ENCODE measurements at places on chromosomes 7 and 10.

GRCh38 chr10:6230315-6230714 lies 27.6 kb downstream of the PFKFB3 start:
- no peak for DNase-seq

DNA sequence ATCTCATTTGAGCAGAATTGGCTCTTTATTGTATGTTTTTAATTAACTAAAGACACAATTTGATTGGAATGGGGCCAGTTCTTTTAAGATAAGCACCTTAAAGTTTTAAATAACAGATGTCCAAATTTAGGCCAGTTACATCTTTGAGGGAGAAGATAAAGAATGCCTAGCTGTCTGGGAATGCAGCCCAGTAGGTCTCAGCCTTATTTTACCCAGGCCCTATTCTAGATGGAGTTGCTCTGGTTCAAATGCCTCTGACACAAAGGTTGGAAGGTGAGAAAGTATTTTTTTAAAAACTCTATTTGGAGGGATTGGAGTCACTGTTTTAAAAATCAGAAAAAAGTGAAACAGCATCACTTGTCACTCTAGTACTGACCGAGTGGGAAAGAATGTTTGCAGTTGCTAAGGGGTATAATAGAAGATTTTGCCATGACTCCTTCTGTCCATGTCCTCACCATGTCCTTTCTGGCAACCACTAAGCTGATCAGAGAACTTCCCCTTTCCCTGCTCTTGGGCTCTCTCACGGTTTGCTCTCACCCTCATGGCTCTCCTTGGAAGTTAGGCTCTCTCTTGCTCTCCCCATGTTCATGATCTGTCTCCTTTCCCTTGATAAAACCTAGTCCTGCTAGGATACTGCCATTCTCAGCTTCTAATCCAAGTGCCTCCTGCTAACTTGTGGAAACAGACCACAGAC lies 238.2 kb upstream of the AGK start:
- no peak for DNase-seq

- DNase-seq: no peak
Observed at GRCh38 chr10:9900751-9901150, 1116.9 kb upstream of the CELF2 start.

GRCh38 chr10:116146372-116147140 lies 126.5 kb downstream of the GFRA1 start:
- DNase-seq: no peak

GRCh38 chr10:86601956-86602602 lies 52.3 kb upstream of the OPN4 start:
- DNase-seq: no peak

DNA sequence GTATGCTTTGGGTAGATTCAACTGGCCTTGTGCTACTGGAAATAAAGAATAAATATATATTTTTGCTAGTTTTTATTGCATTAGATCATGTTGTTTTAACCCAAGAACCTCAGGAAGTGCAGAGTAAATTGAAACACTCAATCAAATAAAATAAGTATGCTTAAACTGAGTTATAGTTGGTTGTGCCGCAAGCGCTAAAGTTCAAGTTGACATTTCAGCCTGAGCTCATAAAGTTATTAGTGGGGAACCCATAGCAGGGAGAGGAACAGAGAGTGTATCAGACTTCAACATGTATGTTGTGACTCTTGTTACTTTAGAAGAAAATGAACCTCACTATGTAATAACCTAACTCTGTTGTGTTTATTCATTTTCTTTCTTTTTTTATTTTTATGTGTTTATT lies 25.2 kb upstream of the BAMBI start:
- no peak for DNase-seq

- DNase-seq: no peak
Observed at GRCh38 chr10:42593284-42593683, 45.1 kb downstream of the ZNF33B start.

GRCh38 chr7:78594156-78594555 lies 795.6 kb downstream of the PHTF2 start:
- DNase-seq: no peak

DNA sequence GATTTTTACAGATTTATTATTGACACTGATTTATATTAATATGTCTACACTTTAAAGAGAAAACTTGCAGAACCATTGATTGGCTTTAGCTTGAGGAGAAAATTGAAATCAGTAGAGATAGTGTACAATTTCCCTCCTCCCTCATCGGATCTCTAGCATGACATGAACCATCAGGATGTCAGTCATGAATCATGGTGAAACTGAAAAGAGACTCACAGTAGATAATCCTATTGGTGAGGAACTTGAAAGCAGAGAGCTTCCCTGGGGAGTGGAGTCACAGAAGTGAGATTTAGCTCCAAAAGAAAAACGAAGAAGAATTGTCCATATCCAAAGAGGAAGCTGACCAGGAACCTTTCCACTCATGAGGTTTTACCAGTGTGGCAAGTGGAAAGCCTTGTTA lies 346.8 kb downstream of the ABCA13 start:
- no peak for DNase-seq

DNA sequence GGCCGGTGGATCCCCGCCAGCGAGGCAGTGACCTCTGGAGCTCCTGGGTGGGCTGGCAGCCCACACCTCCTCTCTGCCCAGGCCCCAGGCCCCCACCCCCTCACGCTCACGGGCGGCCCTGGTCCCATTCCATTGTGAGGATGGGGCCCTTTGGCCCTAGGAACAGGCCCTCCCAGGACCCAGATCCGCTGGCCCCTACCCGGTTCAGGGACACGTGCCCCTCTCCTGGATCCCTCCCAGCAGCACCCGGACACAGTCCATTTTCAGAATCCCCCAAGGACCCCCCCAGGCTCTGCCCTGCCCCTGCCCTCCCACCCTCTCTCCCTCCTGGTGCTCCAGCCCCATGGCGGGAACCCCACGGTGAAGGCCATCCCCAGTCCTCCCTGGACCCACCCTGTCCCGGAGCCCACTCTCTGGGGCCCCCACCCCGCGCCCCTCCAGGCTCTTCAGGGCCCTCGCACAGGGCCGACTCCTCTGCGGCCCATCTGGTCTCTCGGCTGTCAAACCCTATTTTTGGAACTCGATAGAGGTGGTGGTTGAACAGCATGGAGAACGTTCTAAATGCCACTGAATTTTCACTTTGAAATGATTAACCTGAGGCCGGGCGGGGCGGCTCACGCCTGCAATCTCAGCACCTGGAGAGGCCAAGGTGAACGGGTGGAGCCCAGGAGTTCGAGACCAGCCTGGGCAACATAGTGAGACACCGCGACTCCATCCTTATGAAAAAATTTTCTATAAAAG lies 8.1 kb downstream of the ADAP1 start:
- DNase-seq: no peak

GRCh38 chr7:142381727-142382390 lies 124.0 kb upstream of the PRSS58 start:
- no peak for DNase-seq

GRCh38 chr10:5639066-5639465 lies 27.3 kb downstream of the ASB13 start:
- no peak for DNase-seq

DNA sequence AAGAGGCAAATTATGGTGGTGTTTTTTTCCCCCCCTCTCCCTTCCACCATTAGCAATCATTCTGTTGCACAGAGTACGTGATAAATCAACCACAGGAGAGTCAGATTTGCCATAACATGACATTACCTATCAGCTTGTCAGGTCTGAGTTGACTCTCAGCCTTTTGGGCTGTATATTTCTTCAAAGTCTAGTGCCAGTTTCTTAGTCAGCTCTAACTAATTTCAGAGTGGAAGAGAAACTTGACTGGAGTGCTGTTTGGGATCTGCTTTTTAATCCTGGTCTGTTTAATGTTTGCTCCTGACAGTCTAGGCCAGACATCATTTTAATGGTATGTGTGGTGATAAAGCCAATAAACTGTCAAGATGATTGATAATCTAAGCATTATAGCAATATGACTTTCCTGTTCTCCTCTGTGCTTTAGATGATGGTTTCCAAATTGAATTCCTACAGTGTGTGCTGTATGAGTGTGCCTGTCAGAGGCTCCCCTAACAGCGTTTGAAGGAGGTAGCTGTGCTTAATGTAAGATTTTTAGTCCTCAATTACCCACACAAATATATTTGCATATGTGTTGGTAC lies 76.9 kb downstream of the LRMDA start:
- DNase-seq: no peak

GRCh38 chr7:74599244-74599643 lies 58.3 kb upstream of the GTF2I start:
- DNase-seq: no peak

DNA sequence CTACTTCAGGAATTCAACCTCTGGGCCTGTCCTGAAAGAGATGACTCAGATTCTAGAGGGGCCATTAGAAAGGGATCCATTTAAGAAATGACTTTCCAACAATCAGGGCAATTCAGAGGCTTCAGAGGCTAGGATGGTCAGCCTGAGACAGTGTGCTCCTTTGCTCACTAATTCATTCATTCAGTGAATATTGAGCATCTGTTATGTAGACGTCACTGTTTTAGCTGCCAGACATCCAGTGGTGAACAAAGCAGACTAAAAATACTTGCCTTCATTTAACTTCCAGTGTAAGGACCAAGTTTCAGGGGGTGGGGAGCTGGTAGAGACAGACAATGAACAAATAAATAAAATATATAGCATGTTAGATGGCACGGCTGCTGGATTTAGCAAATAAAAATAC lies 1.6 kb downstream of the KIAA1217 start:
- no peak for DNase-seq

DNA sequence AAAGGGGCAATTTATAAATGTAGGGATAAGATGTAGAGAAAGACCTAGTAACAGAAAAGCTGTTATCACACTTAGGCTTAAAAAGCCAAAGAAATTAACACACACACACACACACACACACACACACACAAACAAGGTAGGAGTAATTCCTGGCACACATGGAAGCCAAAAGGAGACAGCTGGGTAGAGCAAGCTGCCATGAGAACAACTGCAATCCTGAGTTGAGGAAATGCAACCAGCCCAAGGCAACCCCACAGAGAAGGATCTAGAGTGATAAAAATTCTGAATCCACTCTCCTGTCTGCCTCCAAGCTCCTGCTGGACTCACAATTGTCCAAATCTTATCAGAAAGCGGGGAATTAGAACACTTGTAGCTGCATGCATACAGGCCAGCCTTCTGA lies 229.1 kb upstream of the DGKB start:
- DNase-seq: no peak

GRCh38 chr10:119140603-119141245 lies 24.8 kb downstream of the SFXN4 start:
- DNase-seq: no peak

Data from stimulated activated CD4-positive, alpha-beta T cell treated with anti-CD3 and anti-CD28 coated beads, Interleukin-1b, Interleukin-23, amount 100 ng/mL, for 1 hour (primary cell).